ENCODE measurements at places on chromosomes 2 and 18.

DNA sequence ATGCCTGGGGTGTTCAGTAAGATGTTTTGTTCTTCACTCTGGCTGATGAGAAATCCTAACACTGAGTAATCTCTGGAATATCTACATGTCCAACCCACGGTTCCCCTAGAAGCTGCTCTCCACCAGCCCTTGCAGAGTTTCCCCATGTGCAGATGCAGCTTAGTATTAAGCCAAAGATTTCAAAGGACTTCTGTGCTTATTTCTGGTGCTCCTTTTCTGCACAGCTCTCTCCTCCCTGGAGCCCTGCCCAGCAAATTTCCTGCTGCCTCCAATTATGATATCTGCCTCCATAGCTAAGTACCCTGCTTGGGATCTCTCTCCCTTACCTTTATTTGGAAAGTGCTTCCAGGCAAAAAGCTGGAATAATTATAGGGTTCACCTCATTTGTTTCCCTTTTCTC is 949.3 kb downstream of the BCL11A start:
- DNase-seq, result no peak

- no peak for DNase-seq
These were observed 142.4 kb downstream of the MREG start for GRCh38 chr2:215870986-215871385.

- DNase-seq, result no peak
These were observed 18.2 kb downstream of the INPP1 start for GRCh38 chr2:190361572-190361971.

DNA sequence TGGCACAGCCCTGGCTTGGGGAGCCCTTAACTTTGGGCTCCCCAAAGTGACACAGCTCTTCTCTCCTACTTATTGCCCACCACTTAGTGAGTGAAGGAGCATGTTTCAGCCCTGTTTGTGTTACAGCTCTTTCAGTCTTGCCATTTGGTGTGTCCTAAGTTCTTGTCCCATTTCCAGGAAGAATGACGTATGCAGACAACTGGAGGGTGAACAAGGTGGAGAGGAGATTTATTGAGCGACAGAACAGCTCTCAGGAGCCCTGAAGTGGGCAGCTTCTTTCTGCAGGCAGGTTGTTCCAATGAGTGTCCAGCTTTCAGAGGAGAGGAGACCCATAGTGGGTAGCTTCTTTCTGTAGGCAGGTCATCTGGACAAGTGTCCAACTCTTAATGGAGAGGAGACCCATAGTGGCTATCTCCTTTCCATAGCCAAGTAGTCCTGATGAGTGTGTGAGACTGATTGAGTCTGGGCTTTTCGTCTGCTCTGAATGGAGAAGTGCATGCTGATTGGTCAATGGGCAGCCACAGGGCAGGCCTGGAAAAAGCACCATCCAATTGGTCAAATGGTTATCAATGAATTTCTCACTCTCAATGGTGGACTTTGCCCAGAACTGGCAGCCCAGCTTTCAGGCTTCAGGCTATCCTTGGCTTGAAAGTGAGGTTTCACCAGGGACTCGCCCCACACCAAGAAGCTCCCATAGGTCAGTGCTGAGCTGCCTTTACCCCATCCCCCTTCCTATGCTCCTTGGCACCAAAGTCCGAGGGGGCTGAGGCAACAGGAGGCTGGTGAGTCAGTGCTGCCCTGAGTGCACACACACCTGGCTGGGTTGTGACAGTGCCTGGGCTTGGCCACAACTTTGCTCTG is 688.2 kb downstream of the NYAP2 start:
- DNase-seq, result no peak

DNA sequence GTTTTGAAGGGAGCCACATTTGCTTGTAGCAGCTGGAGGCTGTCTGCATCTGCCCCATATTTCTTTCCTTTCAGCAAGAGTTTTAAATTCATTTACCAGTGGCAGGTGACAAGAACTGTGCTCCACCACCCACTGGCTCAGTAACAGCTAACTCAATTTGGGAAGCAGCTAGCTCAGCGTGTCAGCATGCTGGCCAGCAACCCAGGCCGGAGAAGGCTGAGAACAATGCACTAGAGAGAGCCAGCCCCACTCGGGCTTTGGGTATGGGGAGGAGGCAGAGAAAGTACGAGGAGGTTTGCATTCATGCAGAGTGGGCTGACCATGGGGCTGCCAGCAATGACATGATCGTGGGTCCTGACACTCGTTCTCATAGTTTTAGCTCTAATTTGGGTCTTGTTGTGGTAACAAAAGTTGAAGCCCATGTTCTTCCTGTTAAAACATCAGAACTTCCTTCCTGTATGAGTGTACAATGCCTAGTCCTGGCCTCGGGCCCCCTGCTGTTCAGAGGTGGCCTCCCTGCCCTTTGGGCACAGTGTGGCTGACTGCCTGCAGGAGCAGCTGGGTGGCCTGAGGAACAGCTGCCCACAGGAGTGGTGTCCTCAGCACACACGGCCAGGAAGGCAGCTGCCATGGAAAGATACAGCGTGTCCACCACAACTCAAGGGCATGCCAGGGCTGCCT is 23.0 kb downstream of the CDC42EP3 start:
- no peak for DNase-seq

DNA sequence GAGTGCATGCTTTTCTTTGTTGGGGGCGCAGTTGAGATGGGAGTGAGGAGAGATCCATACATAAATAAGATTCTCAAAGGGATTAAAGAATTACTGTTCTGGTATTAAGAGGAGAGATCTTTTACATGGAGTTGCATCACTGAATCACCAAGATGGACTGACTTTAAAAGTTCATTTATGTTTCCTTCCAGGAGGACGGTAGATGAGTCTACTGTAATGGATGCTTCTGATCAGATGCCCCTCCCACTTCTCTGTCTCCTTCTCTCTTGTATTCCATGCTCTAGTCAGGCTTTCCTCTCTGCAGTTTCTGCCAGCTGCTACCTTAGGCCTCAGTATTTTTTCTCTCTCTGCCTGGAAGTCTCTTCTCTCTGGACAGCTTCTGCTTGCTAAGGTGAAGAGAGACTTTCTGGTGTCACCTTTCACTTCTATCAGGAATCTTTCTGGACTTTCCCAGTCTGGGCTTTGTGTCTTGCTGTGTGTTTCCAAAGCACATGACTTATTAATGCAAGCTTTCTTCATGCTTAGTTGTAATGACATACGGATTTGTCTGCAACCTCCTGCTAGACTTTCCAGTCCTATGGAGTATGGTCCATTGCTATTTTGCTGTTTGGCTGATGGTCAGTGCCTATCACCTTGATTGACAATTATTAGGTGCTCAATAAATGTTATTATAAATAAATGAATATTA is 23.6 kb downstream of the FAM171B start:
- no peak for DNase-seq

GRCh38 chr18:28063271-28063761 is 113.6 kb downstream of the CDH2 start:
- no peak for DNase-seq

DNA sequence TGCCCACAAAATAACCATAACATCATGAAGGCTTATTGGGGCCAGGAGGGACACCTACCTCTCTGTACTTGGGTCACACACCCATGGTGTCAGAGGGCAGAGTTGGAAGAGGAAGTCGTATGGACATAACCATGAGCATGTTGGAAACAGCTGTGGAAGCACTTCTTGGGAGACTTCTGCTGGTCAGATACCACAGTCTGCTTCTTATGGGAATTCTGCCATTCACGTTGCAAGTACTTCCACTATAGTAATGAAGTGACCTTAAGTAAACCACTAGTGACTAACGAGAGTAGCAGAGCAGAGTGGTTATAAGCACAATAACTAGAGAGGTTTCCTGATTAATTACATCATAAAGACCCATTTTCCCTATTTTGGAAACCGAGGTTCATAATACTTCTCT is 61.1 kb upstream of the TFPI start:
- DNase-seq, result no peak

- no peak for DNase-seq
These were observed 52.1 kb downstream of the SLC4A3 start for GRCh38 chr2:219679571-219679970.

All from stimulated activated CD4-positive, alpha-beta T cell treated with anti-CD3 and anti-CD28 coated beads, TNF-alpha, amount 100 ng/mL, for 24 hours (primary cell).